Hematopoietic multipotent progenitor cell treated with erythropoietin and hydrocortisone succinate and interleukin-3 and kit ligand, for 6 days (in vitro differentiated cells): ENCODE measurements at places on chromosomes 7 and 10.

- no peak for DNase-seq
Observed at GRCh38 chr10:28530751-28531150, 2.2 kb upstream of the WAC start.

DNA sequence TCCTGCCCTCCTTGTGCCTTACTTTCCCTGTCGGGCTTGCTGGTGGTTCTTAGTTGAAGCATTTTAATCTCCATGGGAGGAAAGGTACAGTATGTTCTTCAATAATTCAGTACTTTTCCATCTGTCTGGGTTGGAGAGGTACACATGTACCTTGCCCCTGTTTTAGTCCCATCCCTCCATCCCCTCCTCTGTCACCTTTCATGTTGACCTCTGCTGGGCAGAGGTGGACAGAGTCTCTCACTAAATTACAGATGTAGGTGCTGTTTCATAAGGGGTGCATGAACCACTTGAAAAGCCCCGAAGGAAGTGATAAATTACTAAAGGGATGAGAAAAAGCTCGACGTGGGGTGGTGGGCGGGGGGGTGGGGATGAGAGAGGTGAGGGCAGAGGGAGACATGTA is 5.4 kb downstream of the AGFG2 start:
- DNase-seq: no peak

DNA sequence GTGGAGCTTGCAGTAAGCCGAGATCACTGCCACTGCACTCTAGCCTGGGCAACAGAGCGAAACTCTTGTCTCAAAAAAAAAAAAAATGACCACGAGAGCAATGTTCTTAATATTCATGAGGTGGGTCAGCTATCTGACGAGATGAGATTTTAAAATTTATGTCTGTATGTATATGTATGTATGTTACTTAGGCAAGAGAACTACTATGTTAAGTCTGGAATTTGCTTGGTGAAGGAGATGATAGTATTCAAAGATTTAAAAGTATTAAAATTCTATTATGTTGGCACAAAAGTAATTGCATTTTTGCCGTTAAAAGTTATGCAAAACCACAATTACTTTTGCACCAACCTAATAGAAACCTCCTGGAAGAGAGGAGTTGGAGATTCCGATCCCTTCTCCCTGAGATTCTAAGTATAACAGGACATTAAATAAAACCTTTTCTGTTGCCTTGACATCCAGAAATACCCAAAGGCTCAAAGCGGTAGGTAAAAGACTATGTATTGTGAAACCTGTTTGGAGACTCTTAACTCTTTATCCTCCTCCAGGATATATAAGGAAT is 114.3 kb upstream of the TNS3 start:
- no peak for DNase-seq

GRCh38 chr10:118594392-118595063 is 920 bp downstream of the PRLHR start:
- DNase-seq: peak; percentile 76

DNA sequence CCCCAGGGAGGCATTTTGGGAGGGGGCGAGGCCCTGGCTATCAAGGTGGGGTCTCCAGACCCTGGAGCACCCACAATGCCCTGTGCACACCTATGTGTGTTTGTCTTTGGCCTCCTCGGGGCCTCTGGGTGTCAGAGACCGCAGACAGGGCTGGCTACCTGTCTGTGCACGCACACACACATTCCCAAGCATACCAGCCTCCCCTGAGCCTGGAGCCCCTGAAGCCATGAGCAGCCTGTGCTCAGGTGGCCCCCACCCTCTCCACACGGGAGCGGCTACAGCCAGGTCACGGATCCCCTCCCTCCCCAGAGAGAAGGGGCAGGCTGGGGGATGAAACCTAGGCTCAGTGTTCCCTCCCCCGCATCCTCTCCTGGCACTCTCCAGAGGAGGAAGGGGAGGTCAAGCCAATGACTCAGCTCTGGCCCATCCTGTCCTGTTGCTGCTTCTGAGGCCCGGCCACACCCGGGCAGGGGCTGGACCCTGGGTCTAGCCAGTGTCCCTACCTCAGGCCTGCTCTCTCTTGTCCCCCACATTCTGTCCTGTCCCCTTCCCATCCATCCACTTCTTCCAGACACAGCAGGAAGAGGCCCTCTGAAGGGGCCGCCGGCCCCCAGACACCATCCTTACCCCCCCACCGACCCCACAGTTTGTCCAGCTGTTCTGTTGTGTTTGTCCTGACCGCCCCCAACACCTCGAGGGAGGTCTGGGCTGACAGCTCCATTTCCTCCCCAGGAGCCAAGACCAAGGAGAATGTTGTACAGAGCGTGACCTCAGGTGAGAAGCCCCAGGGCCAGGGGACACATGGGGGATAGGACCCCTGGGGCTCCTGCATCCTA is 720 bp downstream of the SNCG start:
- no peak for DNase-seq

GRCh38 chr10:30594077-30594476 is 35.5 kb downstream of the LYZL2 start:
- DNase-seq: peak; percentile 20

- DNase-seq: no peak
Observed at GRCh38 chr7:123571684-123572083, 14.1 kb upstream of the NDUFA5 start.

DNA sequence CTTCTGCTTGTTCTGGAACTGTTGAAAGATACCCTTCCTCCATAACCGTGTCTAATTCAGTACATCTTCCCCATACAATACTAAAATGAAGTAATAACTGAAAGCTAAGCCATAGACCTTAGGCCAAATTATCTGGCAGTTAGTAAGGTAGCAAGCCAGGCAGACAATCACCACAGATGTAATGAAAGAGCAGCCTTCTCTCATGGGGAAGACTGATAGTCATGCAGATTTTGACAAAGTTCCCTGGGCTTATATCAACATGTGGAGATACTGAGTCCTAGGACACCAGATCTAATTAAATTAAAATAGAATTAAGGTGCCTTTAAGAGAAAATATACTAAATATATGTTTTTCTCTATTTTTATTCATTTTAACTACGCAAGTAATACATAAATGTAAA is 61.5 kb downstream of the PON1 start:
- DNase-seq: no peak

- DNase-seq: peak; percentile 60
Observed at GRCh38 chr7:43834463-43835251, 34.7 kb downstream of the MRPS24 start.

- no peak for DNase-seq
Observed at GRCh38 chr7:116422683-116423082, 76.9 kb upstream of the CAV2 start.

GRCh38 chr10:76302481-76302880 is 871.1 kb downstream of the LRMDA start:
- DNase-seq: no peak

DNA sequence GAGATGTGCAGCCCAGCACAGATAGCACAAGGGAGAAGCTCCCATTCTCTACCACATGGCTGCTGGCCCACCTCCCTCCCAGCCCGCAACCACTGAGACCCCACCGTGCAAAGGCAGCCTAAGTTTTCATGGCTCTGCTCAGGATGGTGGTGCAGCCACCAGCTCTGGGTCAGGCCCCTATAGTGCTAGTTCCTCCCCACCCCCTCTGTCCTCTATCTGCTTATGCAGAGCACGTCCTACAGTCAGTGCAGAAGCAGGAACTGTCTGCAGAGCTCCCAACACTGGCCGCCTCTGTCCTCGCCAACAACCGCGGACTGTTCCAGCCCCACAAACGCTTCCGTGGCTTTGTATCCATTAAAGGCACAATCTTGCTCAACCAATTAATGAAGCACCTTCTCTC is 278.9 kb downstream of the GRID1 start:
- DNase-seq: no peak

GRCh38 chr7:107471292-107472070 is 1.6 kb downstream of the GPR22 start:
- no peak for DNase-seq

GRCh38 chr10:76509446-76509845 is 1078.0 kb downstream of the LRMDA start:
- DNase-seq: no peak

- no peak for DNase-seq
Observed at GRCh38 chr10:43024942-43025700, 51.7 kb upstream of the RET start.

DNA sequence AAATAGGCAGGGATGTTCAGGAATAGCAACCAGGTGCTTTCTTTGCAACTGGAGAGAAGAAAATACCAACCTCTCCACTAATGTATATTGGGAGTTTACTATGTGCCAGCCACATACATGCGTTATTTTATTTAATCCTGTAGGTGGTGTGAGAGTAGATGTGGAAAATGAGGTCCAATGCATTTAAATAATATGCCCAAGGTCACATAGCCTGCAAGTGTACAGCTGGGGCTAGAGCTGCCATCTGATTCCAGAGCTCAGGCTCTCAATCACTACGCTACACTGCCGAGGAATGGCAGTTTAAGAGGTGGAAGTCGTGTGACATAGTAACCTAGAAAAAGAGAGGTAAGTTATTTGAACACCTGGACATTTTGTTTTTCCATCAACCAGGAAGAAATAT is 277.0 kb downstream of the EXOC4 start:
- DNase-seq: no peak

DNA sequence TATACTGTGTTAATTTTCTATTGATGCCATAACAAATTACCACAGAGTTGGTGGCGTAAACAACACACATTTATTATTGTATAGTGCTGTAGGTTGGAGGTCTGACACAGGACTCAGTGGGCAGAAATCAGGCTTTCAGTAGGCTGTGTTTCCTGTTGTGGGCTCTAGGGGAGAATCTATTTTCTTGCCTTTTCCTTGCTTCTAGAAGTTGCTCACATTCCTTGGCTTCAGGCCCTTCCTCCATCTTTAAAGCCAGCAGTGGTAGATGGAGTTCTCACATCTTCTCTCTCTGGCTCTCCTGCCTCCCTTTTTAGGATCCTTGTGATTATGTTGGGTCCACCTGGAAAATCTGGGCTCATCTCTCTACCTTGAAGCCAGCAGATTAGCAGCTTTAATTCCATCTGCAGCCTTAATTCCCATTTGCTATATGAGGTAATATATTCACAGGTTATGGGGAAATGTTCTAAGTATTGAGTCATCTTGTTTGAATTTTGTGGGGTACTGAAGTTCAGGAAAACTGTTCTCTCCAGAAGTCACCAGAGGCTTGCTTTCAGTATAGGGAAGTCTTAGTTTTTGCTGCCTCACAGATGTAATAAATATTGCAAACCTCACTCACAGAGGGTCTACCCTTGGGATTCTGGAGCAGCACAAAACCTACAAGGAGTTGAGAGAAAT is 38.9 kb downstream of the CCNY start:
- DNase-seq: no peak

DNA sequence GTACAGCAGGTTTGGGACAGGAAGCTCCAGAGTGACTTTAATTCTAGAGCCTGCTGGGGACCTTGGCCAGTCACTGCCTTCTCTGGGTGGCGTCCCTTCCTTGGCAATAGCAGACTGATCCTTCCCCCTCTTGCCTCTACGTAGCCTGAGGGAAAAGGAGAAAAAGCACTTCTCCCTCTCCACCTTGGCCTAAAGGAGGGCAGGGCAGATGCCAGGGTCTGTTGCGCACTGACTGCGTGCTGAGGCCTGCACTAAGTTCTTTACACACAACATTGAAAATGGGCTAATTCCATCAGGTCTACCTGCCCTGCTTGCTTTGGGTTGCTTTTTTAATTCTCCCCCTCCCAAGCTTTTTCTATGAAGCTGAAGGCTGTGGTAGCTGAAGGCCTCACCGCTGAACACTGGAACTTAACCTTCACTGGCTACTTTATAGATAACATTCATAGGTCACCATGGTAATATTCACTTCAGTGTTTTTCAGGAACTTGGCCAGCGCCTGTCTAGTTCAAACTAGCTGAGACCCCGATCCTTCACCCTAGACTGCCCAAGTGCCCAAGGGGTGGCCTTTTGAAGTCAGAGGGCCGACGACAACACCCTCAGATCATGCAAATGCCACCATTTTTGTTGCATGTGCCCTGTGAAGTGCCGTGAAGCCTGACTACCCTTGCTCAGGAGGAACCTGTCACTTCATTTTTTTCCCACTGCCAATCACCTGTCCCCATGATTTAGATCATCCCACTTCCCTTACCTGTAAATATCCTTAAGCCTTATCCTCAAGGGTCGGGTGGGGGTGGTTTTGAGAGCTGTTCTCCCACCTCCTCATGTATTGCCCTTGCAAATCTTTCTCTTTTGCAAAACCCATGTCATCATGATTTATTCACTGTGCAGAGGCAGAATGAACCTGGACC is 28.7 kb downstream of the PRF1 start:
- no peak for DNase-seq

GRCh38 chr10:69516316-69516715 is 56.9 kb downstream of the NEUROG3 start:
- DNase-seq: peak; percentile 73

- DNase-seq: no peak
Observed at GRCh38 chr7:17681965-17682364, 258.3 kb downstream of the SNX13 start.

GRCh38 chr10:123429706-123430221 is 236.4 kb upstream of the GPR26 start:
- no peak for DNase-seq

DNA sequence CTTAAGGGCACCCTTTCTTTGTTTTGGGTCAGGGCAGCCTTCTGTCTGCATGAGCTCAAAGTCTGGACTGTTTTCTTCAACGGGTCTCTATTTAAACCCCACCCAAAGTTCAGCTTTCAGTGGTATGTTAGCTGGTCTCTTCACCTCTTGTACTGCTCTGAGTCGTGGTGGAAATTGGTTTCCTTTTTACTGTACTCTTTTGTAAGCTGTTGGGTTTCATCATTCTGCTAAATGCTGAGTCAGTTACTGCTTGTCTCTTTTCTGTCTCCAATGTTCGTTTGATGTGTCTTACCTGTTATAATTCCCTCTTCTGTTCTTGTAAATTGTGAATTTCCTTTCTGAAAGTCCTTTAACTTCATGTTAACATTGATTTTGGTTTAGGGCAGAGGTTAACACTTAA is 64.1 kb upstream of the MALRD1 start:
- no peak for DNase-seq

GRCh38 chr10:59829601-59830000 is 76.3 kb upstream of the MRLN start:
- DNase-seq: no peak

DNA sequence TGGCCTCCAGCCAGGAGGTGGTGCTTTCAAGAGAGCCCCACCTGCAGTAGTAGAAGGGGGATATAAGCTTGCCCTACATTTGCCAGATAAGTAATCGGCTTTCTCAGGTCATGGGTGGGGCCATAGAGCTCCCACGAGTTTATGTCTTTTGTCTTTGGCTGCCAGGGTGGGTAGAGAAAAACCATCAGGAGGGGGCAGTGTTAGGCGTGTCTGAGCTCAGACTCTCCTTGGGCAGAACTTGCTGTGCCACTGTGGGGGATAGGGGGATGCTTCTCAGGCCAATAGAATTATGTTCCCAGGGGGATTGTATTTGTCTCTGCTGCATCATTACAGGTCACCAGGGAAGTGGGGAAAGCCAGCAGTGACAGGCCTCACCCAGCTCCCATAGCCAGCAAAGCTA is 12.3 kb upstream of the MRPS33 start:
- DNase-seq: peak; percentile 15
